ENCODE measurements at places on chromosomes 7 and 10. TPM values are rescaled to one million over a fixed set of nuclear protein-coding genes. Genes with fewer than 3 reads are reported as not detected.

TRPV5 gene
- total RNA-seq = not detected

- H3K4me3 ChIP-seq = peak overlapping the region; percentile 44
- DNase-seq = peak; percentile 72
- H3K4me1 ChIP-seq = peaks cover 36% of the 10 kb centered on the region
- H3K36me3 ChIP-seq = peaks cover 1% of the 10 kb centered on the region
- H3K27ac ChIP-seq = peak overlapping the region; percentile 6
Observed at GRCh38 chr10:73908853-73909539, 1.9 kb upstream of the PLAU start.

CCDC186 gene
- total RNA-seq = 9.1 TPM

DNA sequence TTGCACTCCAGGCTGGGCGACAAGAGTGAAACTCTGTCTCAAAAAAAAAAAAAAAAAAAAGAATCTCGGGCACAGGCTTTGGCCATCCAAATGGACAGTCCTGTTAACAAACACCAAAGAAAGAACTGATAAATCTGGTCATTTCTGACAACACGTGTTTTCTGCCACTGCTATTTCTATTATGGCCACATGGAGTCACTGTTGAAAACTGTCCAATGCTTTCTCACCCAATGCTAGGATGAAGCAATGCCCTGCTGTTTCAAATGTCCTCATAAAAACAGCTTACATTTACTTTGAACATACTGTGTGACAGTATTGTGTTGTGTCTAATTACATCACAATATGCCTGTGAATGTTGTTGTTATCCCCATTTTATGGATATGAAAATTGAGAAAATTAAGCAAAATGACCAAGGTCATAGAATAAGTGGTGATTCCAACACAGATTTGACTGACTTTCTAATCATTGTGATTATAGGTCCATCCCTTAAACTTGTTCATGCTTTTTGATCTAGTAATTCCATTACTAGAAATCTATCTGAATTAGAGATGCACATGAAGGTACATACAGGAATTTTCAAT, 19.9 kb upstream of the MAP3K8 start:
- H3K27ac ChIP-seq = no peak overlapping the region
- H3K36me3 ChIP-seq = no peaks in the 10 kb centered on the region
- peaks cover 18% of the 10 kb centered on the region for H3K4me1 ChIP-seq
- DNase-seq = no peak
- H3K4me3 ChIP-seq = no peak overlapping the region

- no peak overlapping the region for H3K4me3 ChIP-seq
- no peaks in the 10 kb centered on the region for H3K36me3 ChIP-seq
- H3K27me3 ChIP-seq = no peaks in the 10 kb centered on the region
Observed at GRCh38 chr7:151395036-151395367, 14.8 kb downstream of the WDR86 start.

- H3K36me3 ChIP-seq = no peaks in the 10 kb centered on the region
- no peak overlapping the region for H3K27ac ChIP-seq
- DNase-seq = no peak
- peaks cover 10% of the 10 kb centered on the region for H3K27me3 ChIP-seq
- H3K4me3 ChIP-seq = no peak overlapping the region
- no peaks in the 10 kb centered on the region for H3K4me1 ChIP-seq
Observed at GRCh38 chr7:121196286-121196685, 132.5 kb upstream of the WNT16 start.

DNA sequence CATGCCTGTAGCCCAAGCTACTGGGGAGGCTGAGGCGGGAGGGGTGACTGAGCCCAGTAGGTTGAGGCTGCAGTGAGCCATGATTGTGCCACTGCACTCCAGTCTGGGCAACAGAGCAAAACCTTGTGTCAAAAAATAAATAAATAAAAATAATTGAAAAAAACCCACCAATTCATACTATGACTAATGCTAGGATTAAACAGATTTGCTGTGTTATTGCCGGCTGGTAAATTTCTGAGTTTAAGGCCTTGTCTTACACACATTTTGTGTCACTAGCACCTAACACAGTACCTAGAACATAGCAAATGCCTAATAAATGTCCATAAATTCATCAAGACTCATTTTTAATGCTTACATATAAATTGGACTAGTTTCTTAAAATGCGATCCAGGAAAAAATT, 8.7 kb downstream of the ESYT2 start:
- peak overlapping the region; percentile 93 for H3K27ac ChIP-seq
- no peaks in the 10 kb centered on the region for H3K27me3 ChIP-seq
- peak overlapping the region; percentile 71 for H3K4me3 ChIP-seq
- peaks cover 21% of the 10 kb centered on the region for H3K36me3 ChIP-seq
- H3K4me1 ChIP-seq = peaks cover 84% of the 10 kb centered on the region

DNA sequence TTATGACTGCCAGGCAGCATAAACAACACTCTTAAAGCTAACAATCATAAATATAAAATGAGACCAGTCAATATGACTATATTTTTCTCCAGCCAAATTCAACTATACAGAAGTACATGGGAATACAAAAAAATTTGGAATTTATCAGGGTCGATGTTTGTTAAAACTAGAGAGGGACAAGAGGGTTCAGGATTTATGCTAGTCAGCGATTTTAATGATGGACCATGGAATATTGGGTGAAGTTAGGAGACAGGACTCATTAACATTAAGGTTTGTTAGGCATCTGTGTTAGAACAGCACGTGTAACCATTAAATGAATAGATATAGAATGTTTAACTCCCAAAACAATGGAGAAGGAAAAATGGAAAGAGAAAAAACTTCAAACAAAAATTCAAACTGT, 146.2 kb downstream of the SEM1 start:
- H3K36me3 ChIP-seq = no peaks in the 10 kb centered on the region
- no peak overlapping the region for H3K27ac ChIP-seq
- H3K4me3 ChIP-seq = no peak overlapping the region
- H3K27me3 ChIP-seq = peaks cover 2% of the 10 kb centered on the region

MICALL2 gene
- 2.7 TPM for total RNA-seq

HKDC1 gene
- 0.30 TPM for total RNA-seq

CUBN gene
- total RNA-seq = 0.43 TPM

DNA sequence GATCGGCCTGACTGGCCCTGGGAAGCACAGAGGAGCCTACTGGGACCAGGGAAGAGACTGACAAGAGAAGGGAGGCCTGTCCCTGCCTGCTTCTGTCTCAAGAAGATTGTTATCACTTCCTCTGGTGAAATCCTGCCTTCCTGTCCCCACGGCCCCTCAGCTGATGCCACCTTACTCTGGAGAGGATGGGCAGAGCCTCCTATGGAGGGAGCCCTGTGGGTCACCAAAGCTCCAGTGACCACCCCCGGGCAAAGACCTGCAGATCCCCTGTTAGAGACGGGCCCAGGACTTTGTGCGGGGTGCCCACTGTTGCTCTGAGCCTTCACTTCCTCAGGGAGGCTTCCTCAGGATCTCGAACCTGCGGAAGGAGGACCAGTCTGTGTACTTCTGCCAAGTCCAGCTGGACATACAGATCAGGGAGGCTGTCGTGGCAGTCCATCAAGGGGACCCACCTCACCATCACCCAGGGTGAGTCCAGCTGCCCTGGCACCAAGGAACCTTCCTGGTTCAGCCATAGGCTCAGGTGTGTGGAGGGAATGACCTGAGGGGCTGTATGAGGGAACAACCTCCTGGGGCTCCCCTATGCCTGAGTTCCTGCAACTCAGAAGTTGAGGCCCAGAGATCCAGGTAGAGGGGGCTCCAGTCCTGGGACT, 1.4 kb upstream of the PILRB start:
- DNase-seq = no peak
- H3K36me3 ChIP-seq = peaks cover 48% of the 10 kb centered on the region
- no peak overlapping the region for H3K27ac ChIP-seq
- no peak overlapping the region for H3K4me3 ChIP-seq

DNA sequence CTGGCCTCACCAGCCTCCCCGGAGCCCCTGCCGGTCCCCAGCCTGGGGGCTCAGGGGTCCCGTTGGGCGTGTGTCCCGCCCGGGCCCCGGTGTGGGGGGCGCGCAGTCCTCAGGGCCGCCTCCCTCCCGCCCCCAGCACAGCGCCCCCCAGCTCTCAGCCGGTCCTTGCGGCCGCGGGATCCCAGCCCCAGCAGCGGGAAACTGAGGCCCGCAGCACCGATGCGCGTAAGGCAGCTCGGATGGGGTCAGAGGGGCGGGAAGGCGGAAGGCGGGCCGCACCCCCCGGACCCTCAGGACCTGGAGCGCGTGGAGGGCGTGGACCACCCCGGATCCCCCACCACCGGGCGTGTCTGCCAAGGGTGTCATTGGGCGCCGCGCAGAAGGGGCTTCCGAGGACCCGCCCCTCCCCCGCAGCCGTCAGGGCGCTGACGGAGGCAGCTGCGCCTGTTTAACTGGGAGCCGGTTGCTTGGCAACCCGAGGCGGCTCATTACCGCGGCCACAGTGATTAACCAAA, 14.9 kb downstream of the UNCX start:
- H3K36me3 ChIP-seq = no peaks in the 10 kb centered on the region
- no peak for DNase-seq
- no peak overlapping the region for H3K4me3 ChIP-seq

DNA sequence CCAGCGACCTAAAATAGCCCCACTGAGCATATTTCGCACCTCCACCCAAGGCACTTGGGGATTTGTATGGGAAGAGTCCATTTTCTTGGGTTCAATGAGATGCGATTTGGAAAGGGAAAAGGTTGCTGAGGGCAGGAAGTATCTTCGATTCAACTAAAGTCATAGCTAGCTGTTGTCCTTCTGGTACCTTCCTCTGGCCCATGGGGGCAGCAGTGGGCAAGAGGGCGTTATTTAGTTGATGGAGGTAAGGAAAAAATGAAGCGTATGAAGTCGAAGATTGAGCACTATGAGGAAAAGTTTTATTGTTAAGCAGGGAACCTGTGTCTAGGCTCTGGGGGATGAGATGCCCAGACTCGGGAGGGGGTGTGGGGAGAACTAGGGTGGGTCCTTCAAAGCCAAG, 135.4 kb downstream of the EVX1 start:
- H3K4me3 ChIP-seq = no peak overlapping the region
- H3K27me3 ChIP-seq = peaks cover 18% of the 10 kb centered on the region
- no peak overlapping the region for H3K27ac ChIP-seq

DNA sequence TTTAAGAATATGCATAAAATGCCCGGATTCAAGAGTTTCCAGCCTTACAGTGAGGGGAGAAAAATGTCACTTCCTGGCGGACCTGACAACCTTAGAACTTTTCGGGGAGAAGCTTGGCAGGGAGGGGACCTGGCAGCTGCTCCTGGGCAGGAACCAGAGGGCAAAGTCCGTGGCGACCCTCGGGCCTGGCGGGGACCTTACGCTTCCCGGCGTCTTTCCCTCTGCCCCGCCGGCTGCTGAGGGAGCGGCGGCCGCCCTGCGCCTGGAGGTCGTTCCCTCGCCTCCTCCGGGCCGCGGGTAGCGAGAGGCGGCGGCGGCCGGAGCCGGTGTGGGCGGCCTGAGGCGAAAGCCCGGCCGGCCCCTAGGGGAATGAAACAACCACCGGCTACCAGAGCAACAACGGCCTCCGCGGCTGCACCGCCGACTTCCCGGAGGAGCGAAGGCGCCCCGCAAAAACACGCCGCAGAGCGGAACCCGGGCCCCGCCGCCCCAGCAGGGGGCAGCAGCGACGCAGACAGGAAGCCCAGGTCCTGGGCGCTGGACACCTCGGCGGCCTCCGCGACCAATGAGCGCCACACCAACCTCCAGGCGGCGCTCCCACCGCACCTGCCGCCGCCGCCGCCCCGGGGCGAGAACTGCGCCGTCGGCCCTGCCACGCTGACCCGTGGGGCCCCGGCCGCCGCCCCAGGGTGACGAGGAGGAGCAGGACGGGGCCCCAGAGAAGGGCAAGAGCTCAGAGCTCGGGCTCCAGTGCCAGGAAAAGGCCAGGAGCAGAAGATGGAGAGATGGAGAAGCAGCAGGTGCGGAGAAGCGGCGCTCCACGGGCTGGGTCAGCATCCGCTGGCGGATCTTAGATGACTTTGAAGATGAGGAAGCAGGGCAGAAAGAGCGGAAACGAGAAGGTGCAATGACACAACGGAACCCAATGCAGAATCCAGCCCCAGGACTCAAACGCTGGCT, 10.5 kb upstream of the ACSM6 start:
- peak; percentile 88 for DNase-seq
- H3K4me3 ChIP-seq = peak overlapping the region; percentile 62
- H3K27me3 ChIP-seq = peaks cover 18% of the 10 kb centered on the region
- peaks cover 3% of the 10 kb centered on the region for H3K4me1 ChIP-seq
- no peak overlapping the region for H3K27ac ChIP-seq
- H3K36me3 ChIP-seq = no peaks in the 10 kb centered on the region

PDCD11 gene
- 60.6 TPM for total RNA-seq

TUBB8 gene
- not detected for total RNA-seq

ITGB8 gene
- total RNA-seq = 0.07 TPM

GNA12 gene
- total RNA-seq = 22.6 TPM

ALOX5 gene
- total RNA-seq = 0.21 TPM

DNA sequence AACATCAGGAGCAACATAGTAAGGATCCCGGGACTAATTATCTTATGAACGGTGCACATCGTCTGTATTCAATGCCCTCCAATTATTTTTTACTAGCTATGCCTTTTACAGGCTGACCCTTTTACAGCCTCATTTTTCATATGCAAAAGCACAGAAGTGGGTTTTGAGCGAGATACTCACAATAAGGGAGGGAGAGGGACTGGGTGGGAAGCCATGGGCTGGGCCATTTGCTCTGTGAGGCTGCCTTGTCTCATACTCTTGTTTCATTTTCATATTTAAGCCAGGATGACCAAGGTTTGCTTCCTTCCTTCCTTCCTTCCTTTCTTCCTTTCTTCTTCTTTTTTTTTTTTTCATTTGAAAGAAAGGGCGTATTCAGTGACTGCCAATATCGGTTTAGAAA, 259.3 kb downstream of the TRIL start:
- no peaks in the 10 kb centered on the region for H3K27me3 ChIP-seq
- no peaks in the 10 kb centered on the region for H3K36me3 ChIP-seq
- no peak overlapping the region for H3K4me3 ChIP-seq
- H3K4me1 ChIP-seq = no peaks in the 10 kb centered on the region

- peak overlapping the region; percentile 85 for H3K27ac ChIP-seq
- H3K4me1 ChIP-seq = peaks cover 53% of the 10 kb centered on the region
- peak overlapping the region; percentile 70 for H3K4me3 ChIP-seq
- peak; percentile 63 for DNase-seq
- H3K36me3 ChIP-seq = no peaks in the 10 kb centered on the region
Observed at GRCh38 chr10:15169555-15170401, 1.3 kb upstream of the NMT2 start.

DMBT1 gene
- not detected for total RNA-seq

CFAP46 gene
- total RNA-seq = 0.16 TPM

- no peaks in the 10 kb centered on the region for H3K36me3 ChIP-seq
- H3K27me3 ChIP-seq = peaks cover 2% of the 10 kb centered on the region
- no peak overlapping the region for H3K27ac ChIP-seq
Observed at GRCh38 chr7:134693256-134693655, 46.6 kb downstream of the BPGM start.

CYP3A7 gene
- total RNA-seq = not detected

GRCh38 chr10:132523561-132524442, 13.8 kb upstream of the INPP5A start:
- no peaks in the 10 kb centered on the region for H3K36me3 ChIP-seq
- H3K4me3 ChIP-seq = no peak overlapping the region
- no peak for DNase-seq
- no peaks in the 10 kb centered on the region for H3K4me1 ChIP-seq
- peaks cover 5% of the 10 kb centered on the region for H3K27me3 ChIP-seq

DNA sequence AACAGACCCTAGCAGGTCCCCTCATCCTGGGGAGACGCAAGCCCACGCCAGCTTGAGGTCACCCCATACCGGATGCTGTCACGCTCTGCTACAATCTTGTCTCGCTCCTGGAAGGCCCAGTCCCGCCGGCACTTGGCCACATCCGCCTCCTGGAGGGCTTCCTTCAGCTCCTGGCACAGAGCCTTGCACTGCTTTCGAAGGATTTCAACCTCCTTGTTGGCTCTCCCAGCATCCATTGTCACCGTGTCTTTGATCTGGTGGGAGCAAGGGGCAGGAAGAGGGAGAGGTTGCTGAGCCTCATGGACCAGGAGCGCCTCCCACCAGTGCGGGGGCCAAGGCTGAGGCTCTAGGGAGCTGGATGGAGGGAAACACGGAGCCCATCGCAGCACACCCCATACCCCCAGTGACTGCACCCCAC, 90.9 kb downstream of the DLG5 start:
- H3K4me1 ChIP-seq = peaks cover 20% of the 10 kb centered on the region
- no peak for DNase-seq
- no peak overlapping the region for H3K4me3 ChIP-seq
- no peaks in the 10 kb centered on the region for H3K27me3 ChIP-seq
- H3K36me3 ChIP-seq = no peaks in the 10 kb centered on the region
